ENCODE measurements at places on chromosomes 12 and 14.

- DNase-seq: no peak
Observed at GRCh38 chr12:48316491-48316890, 34.2 kb downstream of the ZNF641 start.

- DNase-seq: no peak
Observed at GRCh38 chr12:85877459-85877858, 3.4 kb downstream of the NTS start.

GRCh38 chr12:123576611-123577010 is 7.7 kb upstream of the TMED2 start:
- no peak for DNase-seq

DNA sequence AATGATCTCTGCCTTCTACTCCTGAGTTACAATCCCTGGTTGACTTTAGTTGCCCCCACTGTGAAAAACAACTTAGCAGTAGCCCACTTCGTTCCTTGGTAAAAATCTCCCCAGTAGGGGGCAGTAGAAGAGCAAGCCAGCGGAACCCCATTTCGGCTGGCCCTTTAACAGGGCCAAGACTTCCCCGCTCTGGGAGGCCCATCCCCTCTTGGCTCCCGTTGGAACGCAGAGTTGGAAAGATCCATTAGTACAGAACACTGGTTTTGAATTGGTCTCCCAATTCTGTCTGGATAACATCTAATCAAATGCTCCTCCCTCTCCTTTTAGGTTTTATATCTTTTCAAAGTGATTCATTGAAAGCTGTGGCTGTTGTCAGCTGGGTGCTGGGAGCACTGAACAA is 1133.3 kb downstream of the BCL11B start:
- DNase-seq: peak; percentile 72

DNA sequence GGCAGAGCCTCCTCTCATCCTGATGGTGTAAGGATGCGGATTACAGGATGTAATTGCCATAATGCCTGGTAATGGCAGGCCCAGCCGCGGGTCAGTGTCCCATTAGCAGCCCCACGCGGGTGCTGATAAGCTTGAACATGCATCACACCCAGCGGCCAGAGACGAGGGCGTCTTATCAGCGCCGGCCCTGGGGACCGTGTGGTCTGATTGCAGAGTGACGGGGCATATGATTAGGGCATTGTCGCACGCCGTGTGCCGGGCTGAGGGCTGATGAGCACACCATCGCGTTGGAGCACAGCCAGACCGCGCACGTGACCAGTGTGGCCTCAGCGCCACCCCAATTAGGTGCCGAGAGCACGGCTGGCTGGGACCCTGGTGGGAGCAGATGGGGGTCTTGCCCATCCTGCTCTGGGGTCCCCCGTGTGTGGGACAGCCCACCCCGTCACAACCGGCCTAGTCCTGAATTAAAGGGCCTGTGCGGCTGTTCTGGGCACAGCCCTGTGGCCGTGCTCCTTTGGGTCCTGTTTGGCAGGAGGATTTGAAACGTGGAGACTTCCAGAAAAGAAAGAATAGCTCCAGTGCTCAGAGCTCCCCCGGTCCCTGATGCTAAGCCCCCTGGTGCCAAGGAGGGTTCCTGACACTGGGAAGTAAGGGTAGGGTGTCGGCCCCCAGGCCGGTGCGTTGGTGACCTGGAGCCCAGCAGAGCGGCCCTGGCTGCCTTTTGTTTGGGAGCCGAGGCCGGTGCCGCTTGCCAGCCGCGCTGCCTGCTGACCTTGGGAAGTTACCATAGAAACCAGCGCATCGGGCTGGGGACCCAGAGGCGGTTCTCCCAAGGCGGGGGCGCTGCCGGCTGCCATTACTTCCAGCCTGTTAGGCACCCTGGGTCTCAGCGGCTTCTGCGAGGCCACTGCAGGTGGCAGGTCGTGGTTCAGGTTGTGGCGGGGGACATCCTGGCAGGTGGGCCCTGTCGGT is 20.7 kb downstream of the KIF26A start:
- DNase-seq: no peak

DNA sequence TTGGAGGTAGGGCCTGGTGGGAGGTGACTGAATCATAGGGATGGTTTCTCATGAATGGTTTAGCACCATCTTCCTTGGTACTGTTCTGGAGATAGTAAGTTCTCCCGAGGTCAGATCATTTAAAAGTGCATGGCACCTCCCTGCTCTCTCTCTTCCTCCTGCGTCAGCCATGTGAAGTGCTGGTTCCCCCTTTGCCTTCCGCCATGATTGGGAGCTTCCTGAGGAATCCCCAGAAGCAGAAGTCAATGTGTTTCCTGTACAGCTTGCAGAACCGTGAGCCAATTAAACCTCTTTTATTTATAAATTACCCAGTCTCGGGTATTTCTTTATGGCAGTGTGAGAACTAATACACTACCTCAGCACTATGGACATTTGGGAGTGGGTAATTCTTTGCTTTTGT is 4.8 kb upstream of the LGMN start:
- DNase-seq: no peak

DNA sequence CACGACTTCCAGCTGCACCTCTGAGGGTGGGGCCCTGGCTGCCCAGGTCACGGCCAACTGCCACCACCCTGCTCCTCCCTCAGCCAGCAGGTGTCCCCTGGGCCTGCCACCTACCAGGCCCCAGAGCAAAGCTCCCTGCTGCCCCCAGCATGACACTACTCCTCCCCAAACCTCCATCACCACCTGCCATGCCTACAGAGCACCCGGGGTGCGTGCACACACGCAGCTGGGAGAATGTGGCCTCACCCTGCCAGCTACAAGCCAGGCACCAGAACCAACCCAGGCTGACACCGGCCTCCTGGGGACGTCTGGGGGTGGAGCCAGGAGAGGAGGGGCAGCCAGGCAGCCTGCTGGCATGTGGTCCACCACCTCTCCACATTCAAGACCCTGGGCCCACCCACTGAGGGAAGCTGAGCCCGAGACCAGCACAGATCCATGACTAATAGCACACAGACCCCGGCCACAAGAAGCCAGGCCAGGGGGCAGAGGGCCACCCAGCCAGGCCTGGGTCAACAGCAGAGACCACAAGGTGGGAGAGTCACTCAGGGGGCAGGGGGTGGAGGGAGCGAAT is 3.4 kb downstream of the JAG2 start:
- DNase-seq: no peak

DNA sequence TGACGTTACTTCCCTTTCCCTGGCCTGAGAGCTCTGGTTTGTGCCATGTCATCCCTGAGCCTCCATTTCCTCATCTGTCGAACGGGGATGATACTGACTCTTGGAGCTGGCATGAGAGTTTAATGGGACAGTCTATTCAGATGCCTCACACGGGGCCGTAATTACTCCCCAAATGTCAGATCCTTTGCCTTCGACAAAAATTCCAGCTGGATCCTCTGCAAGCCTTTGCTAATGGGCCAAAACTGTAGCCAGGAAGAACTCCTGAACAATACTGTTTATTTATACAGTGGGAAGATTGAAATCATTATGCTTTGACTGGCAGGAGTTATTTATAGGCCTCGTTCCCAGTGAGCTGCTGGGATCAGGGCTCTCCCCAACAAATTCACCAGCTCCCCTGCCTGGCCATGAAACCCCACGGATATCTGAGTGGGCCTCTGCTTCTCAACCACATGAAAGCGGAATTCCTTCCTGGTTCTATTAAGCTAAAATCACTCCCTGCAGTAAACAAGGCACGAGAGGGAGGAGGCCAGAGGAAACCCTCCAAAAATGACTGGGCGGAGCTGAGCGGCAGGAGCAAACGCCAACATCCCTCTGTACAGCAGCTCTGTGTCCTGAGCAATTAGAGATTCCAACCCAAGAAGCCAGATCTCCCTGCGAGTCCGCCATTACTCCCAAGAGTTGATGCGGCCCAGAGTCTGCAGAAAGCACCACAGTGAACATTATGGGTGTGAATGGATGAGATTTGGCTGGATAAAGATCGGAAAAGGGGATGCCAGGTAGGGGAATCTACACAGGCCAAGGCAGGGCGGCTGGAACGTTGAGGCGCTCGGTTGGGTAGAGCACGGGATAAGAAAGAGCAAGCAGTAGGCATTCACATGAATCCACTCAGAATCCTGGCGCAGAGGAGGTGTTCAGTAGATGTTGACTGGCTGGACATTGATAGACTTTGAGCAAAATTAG is 326.1 kb downstream of the BCL11B start:
- DNase-seq: no peak

- no peak for DNase-seq
Observed at GRCh38 chr12:124938587-124938986, 24.1 kb upstream of the UBC start.

DNA sequence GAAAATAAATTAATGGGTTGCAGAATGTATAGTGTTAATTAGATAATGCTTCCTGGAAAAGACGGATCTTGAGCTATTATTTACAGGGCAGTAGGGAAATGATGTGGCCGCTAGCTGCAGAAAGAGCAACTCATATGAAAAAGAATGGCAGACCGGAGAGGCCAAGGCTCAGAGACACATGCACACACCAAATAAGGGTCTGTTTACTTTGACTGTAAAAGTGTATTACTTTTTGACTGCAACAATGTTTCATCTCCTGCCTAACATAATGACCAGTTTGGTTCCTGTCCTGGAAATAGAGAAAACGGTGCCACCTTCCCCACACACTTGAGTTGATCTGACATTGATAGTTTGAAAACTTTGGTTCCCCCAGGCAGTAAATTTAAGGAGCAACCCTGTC is 290.9 kb downstream of the CACNA1C start:
- no peak for DNase-seq

- no peak for DNase-seq
Observed at GRCh38 chr14:87894920-87895319, 98.1 kb downstream of the GALC start.

- no peak for DNase-seq
Observed at GRCh38 chr14:40229676-40230075, 797.4 kb upstream of the FBXO33 start.

DNA sequence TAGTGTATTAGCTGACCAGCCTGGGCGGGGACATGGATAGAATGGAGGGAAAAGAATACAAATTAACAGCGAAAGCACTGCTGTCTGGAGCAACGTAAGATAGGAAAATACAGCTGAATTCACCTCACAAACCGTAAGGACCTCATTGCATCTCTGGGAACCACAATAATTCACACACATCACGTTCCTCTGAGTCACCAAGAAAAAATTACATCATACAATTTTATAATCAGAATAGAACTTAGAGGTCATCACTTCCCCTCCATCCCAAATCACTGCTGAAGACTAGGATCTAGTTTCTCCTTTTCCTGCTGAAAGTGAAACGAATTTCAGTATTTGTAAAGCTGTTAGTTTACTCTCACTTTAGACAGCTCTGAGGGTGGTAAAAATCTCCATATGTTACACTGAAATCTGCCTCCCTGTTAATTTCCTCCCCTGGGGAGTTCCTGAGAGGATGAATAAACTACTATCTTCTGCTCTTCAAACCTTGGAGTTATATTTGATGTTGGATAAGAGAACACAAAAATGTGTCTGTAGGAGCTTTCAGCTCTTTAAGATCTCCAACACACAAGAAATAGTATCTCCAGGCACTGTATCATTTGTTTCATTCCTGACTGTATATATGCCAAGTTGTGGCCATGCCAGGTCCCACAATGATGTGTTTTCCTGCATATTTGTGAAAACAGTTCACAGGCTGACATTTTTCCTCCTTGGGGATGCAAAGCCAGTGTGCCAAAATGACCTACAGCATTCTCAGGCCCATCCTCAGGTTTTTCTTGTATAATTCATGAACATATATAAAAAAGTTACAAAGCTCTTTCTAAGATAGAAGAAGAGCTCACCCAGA is 63.8 kb upstream of the SSTR1 start:
- DNase-seq: no peak

DNA sequence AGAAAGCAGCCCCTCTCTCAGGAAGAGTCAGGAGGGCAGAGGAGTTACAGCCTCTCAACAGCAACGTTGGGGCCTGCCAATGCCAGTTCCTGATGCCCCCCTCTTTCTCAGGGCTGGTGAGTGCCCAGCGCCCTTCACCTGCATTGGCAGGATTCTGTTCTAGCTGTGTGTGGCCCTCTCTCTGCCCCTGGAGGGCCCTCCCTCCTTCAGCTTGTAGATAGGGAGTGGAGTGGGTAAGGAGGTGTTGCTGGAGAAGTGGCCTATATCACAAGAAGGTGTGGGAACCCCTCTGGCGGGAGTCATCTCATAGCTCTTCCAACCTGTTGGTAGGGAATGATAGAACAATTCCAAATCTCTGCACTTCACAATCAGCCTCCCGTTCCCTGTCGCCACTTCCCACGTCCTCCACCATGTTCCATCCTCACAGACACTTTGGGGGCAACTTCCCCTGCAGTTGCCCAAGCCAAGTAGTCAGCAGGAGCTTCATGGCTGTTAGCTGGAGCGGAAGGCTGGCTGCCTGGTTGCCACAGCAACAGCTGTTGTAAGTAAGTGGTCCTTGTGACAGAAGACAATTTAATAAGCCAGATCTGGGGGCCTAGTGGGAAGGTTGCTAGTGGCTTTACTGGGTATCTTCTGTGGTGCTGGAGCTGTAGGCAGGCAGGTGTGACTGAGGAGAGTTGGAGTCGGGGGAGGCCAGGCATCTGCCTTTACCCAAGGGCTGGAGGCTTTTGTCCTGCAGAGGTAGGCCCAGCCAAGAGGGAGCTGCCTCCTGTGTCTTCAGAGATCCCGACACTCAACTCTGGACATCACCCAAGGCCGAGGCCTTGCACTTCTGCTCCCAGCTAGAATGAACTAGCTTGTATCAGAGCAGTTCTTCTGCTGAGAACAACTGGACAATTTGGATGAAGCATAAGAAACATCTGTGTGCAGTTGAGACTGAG is 38.4 kb downstream of the GALNT16 start:
- no peak for DNase-seq

DNA sequence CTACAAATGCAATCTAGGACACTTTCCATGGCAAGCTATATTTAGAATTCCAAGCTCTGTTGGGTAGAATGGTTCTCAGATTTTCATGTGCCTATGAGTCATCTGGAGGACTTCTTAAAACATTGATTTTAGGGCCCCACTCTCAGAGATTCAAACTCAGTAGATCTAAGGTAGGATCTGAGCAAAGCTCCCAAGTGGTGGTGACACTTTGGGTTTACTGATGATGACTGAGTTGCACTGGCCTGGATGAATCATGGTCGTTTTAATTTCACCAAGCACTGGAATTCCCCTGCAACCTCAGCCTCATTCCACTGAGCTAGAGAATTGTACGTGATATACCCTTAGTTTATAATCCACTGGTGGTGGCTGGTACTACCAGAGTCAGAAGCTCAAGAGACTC is 86.5 kb downstream of the PPM1H start:
- DNase-seq: peak; percentile 29

DNA sequence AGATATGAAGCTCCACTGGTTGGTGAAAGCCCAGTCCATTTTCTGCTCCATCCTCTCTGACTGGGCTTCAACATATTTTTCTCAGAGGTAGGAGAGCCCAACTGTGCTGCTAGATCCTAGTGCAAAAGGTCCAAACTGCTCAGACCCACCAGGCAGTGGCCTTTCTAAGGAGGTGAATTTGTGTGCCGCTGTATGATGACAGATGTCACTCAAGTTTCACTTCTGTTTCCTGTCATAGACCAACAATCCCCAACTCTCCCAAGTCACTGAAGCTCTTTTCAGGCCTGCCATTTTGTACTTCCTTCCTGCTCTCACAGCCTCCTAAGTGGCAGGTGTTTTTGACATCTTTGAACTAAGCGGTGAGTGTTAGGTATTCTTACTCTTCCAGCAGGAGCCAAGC is 16.4 kb upstream of the RNASE4 start:
- DNase-seq: no peak

GRCh38 chr12:132449565-132450417 is 40.2 kb upstream of the FBRSL1 start:
- DNase-seq: no peak

All from stimulated activated CD8-positive, alpha-beta memory T cell treated with anti-CD3 and anti-CD28 coated beads, Interleukin-4, amount 100 ng/mL, for 48 hours (primary cell).